ELR (cell line): ENCODE measurements at places on chromosomes 6 and 20.

DNA sequence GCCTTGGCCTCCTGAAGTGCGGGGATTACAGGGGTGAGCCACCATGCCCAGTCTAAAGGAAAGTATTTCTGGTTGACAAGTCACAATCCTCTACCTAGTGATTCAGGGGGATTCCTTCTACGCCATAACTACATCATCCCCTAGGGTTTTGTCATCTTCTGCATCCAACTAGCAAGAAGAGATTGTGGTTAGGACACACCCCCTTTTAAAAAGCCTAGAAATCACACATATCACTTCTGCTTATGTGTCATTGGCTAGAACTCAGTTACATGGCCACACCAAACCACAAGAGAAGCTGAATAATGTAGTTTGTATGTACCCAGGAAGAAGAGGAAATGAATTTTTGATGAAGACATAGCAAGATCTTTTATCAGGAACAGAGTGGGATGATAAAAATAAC, 14.7 kb upstream of the CHD6 start:
- DNase-seq = peak; percentile 62

- no peak for DNase-seq
These were observed 254.7 kb downstream of the NFATC2 start for GRCh38 chr20:51287628-51288413.

DNA sequence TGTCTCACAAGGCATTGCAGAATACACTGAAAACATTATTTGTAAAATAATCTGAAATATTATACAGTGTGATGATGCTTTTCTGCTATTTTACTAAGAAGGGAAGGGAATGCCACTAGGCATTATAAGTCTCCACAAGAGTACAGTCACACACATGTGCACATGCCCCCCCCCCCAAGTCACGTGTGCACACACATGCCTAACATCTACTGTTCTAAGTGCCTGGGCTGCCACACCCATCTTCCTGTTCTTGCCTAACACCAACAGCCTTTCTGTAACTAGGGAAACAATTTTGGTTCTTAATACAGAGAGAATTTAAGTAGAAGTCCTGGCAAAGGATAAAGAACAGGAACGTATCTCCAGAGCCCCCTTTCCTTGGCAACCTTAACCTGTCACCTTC, 58.2 kb upstream of the BCLAF1 start:
- no peak for DNase-seq

DNA sequence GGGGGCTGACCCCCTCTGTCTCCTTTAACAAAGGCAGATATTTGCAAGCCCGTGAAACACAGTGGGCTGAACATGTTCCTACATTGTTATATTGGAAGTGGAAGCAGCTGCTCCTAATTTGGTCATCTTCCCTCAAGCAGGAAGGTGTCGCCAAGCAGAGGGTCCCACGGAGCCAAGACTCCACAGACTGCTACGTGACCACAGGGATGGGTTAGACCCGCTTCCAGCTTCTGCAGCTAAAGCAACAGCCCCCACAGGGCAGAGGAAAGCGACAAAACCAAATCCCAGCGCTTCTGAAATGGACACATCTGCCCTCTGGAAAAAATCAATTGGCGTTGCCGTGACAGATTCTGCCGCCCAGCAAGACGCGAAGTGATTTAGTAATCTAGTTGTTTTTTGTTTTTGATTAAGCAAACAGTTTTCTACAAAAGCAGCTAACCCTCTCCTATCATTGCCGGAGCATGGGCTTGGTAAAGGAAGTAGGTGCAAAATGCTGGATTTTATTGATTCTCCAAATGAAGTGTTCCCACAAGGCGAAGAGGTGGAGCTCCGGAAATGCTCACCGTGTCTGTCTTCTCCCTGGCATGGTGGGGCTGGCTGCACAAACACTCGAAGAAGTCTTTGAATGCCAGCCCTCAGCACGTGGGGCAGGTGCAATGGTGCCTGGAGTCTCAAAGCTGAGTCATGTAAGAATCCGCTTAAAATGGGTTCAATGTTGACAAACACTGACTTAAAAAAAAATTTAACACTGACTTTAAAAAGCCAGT, 79.4 kb upstream of the FRMD1 start:
- DNase-seq = no peak

- no peak for DNase-seq
These were observed 481.9 kb downstream of the UTRN start for GRCh38 chr6:144767051-144767450.

GRCh38 chr6:64170316-64170715, 534.7 kb downstream of the PHF3 start:
- no peak for DNase-seq

DNA sequence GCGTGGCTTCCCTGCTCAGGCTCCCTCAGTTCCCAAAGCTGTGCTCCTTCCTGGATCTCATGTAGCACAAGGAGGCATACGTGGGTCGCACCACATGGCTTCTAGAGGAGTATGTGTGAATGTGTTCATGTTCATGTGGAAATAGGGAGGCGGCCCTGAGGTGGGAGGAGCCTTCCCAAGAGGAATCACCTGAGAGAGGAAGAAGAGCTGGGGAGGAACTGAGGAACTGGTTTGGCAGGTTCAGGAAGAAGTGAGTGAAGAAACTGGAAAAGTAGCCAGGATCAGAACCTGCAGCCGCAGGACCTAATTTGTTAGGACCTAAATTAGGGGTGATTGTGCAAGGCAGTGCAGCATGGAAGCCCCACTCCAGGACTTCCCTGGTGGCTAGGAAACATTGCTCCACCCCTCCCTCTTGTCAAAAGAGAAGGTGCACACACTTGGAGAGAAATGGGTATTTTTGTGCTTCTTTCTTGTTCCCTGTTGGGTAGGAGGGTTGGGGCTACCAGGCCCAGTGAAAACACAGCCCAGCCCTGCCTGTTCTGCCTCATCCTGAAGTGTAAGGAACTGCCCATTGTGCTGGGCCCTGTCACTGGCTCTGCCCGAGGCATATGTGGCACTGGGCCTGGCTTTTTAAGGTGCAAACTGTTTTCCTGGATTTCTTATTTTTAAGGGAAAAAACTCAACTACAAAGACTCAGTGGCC, 20.7 kb downstream of the SYNJ2 start:
- DNase-seq = no peak

- no peak for DNase-seq
These were observed 15.2 kb downstream of the DNAH8 start for GRCh38 chr6:38730140-38730862.

DNA sequence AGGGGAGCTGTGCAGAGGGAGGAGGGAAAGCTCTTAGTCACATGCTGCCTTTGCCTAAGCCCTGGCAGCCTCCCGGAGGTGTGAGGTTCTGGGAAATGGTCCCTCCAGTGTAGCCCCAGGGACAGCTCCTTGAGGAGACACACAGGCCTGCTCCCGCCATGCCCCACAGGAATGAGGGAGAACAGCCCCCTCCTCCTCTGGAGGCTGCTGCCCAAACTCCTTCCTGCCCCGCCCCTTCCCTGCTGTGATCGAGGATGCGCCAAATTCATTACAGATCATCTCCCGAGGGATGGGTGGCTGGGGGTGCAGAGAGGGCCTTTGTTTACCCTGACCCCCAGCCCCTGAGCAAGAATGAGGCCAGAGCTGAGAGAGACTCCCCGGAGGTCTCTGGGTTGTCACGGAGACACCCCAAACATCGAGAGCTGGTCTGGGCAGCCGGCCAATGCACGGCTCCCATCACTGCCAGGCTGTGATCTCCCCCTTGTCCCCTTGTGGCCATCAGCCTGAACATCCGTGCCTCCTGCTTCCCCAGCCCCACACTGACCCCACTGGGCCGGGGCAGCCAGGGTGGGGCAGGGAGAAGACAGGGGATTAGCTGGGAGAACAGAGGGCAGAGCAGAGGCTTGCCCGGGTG, 8.4 kb downstream of the CYP21A2 start:
- peak; percentile 36 for DNase-seq

DNA sequence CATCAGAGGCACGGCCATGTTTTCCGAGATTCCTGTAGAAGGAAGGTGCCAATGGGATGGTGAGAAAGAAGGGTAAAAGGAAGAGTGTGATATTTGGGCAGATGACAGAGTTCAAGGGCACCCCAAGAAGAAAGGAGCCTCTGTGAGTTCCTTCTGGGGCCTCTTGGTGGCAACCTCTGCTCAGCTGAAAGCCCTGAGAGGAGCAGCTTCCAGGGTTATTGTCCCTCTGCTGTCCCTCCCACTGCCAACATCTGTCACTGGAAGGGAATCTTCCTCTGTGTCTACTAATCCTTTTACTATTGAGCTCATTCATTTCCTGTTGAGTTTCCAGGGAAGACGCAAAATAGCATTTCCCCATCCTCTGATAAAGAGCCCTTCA, 40.0 kb upstream of the KCNK16 start:
- DNase-seq = peak; percentile 55

DNA sequence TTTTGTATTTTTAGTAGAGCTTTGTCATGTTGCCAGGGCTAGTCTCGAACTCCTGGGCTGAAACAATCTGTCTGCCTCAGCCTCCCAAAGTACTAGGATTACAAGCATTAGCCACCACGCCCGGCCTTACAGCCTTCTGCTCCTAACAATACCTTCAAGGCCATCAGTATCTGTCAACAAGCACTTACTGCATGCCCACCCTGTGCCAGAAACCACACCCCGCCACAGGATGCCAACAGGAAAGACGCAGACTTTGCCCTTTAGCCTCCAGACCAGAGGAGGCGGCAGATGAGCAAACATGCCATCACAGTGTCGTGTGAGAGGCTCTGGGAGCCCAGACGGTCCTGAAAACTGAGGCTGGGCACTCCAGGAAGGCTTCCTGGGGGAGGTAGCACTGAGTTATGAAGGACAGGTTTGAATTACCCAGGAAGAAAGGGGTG, 34.7 kb upstream of the TGM3 start:
- DNase-seq = no peak

DNA sequence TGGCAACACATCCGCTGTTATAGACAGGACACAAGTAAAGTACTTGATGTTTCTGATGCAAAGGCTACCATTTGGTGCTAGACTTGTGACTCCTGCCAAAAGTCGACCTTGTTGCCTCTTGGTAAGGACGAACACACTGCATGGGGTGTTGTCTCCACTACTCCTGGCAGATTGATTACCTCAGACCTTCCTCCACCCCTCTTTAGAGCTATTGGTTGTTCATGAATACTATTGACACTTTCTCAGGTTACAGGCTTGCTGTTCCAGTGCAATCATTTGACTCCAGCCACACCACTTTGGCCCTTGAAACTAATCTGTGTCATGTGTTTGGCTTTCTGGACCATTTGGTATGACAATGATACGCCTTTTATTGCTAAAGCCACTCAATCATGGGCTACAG, 62.3 kb downstream of the TRMT11 start:
- DNase-seq = no peak

- DNase-seq = no peak
These were observed 28.5 kb upstream of the PAK5 start for GRCh38 chr20:9867196-9867980.

- DNase-seq = peak; percentile 79
These were observed 112.0 kb upstream of the BEND6 start for GRCh38 chr6:56842686-56843475.

GRCh38 chr6:17556014-17556413, 44.1 kb upstream of the FAM8A1 start:
- no peak for DNase-seq

DNA sequence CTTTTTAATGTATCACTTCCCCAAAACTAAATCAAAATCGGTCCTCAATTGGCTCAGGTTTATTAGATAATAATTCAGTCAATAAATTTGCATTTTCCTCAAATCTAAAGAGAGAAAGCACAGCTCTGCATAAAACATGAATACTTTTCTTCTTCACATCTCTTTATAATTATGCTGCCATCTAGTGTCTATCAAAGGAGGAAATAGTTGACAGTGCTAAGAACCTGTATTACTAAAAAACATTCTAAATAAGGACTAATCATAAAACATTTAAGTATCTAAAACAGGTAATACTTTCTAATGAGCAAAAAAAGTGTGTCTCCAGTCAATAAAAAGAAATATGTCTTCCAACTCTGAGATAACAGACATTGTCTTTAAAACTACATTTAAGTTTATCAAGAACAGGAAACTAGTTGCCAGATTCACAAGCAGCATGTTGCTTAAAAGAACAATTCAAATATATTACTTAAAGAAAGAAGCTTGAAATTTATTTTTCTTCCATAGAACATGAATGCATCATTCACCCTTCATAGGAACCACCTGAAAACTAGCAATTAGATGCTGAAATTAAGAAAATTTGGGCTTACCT, 56.5 kb upstream of the DST start:
- peak; percentile 62 for DNase-seq

GRCh38 chr6:51768087-51768486, 319.3 kb downstream of the PKHD1 start:
- DNase-seq = no peak

- no peak for DNase-seq
These were observed 167.2 kb downstream of the TTLL2 start for GRCh38 chr6:167492100-167492449.

DNA sequence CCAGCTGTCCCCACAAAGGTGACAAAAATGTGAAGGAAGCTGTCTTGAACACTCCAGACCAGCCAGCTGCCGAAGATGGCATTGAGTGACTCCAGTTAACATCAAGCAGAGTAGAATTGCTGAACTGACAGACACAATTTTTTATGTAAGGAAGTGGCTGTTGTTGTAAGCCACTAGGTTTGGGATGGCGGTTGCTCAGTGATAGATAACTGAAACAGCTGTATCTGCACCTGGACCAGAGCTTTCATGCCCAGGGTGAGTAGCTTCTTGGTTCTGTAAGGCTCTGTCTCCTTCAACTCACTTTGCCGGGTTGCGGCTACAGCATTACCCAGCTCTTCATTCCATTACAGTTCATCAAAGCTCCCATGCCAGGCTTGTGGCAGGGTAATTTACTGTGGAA, 49.7 kb upstream of the DDR1 start:
- no peak for DNase-seq

- DNase-seq = no peak
These were observed 63.0 kb upstream of the IL20RA start for GRCh38 chr6:137107767-137108105.
